ENCODE measurements at places on chromosomes 3 and 15.

- no peak for DNase-seq
These were observed 34.1 kb downstream of the DHX36 start for GRCh38 chr3:154290187-154290586.

- no peak for DNase-seq
These were observed 82.6 kb downstream of the TRIM42 start for GRCh38 chr3:140760324-140761075.

- DNase-seq = no peak
These were observed 106.4 kb downstream of the ANO10 start for GRCh38 chr3:43515208-43515917.

- DNase-seq = no peak
These were observed 81.4 kb downstream of the GPR156 start for GRCh38 chr3:120203621-120204020.

DNA sequence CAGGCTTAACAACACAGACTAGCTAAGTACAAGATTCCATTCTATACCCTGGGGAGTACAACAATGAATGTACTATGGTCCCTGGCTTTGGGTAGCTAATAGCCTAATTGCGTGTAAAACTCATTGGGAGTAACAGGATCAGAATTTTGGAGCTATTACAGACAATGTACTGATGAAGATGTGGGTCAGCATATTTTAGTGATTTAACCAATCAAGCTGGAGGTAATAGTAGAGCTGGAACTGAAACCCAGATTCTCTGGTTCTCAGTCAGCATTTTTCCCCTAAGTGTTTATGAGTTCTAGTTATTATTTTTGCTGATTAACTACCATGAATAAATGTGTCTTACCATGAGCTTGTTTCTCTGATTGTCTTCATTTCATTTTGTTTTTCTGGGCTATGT is 578.7 kb downstream of the NLGN1 start:
- DNase-seq = no peak

DNA sequence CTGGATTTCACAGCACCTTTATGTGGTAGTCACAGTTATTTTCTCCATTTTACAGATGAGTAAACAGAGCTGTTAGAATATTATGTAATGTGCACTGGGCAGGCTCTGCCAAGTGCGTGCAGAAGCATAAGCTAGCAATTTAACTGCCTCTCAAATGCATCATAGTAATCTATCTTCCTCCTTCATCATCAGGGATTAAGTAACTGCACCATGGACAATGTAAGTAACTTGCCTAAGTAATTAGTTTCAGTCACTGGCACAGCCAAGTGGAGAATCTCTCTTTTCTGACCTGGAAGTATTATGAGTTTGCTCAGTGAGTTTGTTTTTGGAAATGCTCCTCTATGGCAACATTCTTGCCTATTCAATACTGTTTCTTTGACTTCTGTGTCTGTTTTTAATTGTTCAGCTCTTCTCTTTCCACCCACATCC is 260.5 kb downstream of the PTPRG start:
- no peak for DNase-seq

GRCh38 chr3:105365081-105365390 is 1.7 kb upstream of the ALCAM start:
- no peak for DNase-seq

- no peak for DNase-seq
These were observed 5.3 kb downstream of the PLCB2 start for GRCh38 chr15:40302288-40302886.

DNA sequence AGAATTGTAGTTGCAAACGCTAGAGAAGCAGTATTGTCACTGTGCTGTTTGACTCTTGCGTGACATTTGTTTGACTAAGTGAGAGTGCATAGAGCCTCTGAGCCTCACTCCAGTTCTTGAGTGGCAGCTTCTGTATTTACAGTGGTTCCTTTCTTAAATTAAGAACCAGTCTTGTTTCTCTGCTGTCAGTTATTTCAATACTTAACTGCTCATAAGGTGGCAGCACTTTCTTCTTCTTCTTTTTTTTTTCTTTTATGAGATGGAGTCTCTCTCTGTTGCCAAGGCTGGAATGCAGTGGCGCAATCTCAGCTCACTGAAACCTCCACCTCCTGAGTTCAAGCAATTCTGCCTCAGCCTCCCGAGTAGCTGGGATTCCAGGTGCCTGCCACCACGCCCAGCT is 372.1 kb downstream of the LPP start:
- DNase-seq = no peak

- DNase-seq = no peak
These were observed 32.2 kb downstream of the SLC6A11 start for GRCh38 chr3:10848261-10848660.

DNA sequence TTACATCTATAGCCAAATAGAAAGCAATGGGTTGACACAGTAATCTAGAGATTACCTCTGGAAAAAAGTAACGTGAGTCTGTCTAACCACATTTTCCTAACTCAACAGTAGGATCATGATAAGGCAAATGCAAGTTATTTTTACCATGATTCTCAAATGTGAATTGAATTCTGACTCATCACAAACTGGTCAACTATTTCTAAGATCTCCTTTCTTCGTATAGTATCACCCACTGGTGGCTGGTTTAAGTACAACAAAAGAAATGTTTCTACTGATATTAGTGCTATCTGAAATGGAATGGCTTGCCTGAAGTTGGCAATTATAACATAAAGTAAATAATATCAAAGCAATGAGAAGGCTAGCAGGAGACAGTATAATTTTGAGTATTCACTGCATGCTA is 102.2 kb downstream of the ABI3BP start:
- DNase-seq = no peak

- no peak for DNase-seq
These were observed 148.9 kb downstream of the GREM1 start for GRCh38 chr15:32866454-32867312.

DNA sequence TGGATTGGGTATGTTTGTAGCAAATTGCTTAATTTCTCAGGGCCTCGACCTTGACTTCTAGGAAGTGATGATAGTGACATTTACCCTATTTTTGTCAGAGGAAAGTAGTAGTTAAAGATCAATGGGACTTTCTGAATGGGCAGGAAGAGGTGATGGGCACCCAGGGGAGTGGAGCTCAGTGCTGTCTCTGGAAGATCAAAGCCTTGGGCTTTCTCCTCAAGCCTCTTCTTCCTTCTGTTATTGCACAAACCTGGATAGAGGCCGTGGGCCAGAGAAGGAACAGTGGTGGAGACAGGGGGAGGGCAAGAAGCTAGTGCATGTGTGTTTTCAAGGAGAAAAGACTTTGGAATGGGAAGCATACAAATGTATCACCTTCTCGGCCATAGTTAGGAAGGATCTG is 44.9 kb upstream of the EOMES start:
- no peak for DNase-seq

- DNase-seq = no peak
These were observed 326.3 kb upstream of the ICE2 start for GRCh38 chr15:60804986-60805949.

GRCh38 chr3:53630547-53630946 is 136.1 kb downstream of the CACNA1D start:
- DNase-seq = no peak

GRCh38 chr3:37906734-37907282 is 45.1 kb downstream of the CTDSPL start:
- no peak for DNase-seq

GRCh38 chr3:134356411-134357040 is 17.7 kb downstream of the AMOTL2 start:
- DNase-seq = peak; percentile 7

GRCh38 chr3:134486577-134487041 is 752 bp downstream of the CEP63 start:
- DNase-seq = no peak

DNA sequence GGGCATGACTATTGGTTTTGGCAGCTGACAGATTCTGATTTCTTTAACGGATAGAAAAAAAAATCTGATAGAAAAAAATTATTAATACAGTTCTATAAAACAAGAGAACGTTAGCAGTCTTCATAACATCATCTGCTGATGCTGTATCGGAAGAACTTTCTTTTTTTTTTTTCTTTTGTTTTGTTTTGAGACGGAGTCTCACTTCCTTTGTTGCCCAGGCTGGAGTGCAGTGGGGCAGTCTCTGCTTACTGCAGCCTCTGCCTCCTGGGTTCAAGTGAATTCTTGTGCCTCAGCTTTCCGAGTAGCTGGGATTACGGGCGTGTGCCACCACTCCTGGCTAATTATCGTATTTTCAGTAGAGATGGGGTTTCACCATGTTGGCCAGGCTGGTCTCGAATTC is 271.2 kb upstream of the DPPA4 start:
- no peak for DNase-seq

- no peak for DNase-seq
These were observed 62.4 kb downstream of the IFT57 start for GRCh38 chr3:108159865-108160264.

DNA sequence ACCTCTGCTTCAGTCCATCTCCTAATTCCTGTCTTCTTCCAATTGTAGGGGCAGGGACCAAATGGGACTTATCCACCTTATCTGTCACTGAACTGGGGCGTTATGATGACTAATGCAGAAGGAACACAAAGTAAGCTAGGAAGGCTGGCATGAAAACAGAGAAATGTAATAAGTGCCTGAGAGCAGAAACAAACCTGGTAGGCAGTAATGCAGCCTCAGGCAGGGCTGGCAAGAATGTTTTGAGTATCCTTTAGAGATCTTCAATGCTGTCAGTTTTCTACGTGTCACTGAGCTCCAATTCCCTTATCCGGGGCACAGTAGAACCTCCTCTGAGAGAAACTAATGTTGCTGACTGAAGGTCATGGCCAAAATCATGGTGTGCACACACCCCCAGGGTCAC is 246.2 kb upstream of the TBL1XR1 start:
- no peak for DNase-seq

DNA sequence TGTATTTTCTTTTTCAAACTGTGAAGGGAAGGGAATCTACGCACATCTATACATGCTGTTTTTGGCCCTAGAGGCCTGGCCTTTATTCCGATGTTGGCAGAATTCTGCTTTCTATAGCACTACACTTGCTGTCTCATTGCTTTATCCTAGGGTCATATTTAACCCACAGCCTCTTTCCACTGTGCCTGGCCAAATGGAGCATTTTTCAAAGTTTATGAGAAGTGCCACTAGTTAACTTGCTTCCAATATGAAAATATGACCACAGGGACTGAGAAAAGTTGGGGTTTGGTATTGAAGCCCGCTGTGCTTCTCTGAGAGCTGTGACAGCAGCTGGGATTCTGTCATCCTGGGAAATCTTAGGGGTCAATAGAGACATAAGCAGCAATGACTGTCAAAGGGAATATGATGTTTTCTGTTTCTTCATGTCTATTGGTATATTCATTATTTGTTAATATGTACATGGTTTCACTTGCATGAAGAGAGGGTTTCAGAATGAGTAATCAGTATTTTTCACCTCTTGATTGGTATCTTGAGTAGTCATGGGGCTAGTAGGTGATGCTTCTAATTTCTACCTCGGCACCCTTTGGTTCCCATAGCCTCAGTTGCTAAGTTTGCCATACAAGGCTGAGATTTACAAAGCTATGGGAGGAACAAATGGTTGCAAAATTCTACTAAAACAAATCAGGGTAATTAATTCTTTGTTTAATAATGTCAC is 275.8 kb upstream of the RBMS3 start:
- DNase-seq = no peak

- no peak for DNase-seq
These were observed 99.5 kb upstream of the OSBPL11 start for GRCh38 chr3:125694761-125695294.

DNA sequence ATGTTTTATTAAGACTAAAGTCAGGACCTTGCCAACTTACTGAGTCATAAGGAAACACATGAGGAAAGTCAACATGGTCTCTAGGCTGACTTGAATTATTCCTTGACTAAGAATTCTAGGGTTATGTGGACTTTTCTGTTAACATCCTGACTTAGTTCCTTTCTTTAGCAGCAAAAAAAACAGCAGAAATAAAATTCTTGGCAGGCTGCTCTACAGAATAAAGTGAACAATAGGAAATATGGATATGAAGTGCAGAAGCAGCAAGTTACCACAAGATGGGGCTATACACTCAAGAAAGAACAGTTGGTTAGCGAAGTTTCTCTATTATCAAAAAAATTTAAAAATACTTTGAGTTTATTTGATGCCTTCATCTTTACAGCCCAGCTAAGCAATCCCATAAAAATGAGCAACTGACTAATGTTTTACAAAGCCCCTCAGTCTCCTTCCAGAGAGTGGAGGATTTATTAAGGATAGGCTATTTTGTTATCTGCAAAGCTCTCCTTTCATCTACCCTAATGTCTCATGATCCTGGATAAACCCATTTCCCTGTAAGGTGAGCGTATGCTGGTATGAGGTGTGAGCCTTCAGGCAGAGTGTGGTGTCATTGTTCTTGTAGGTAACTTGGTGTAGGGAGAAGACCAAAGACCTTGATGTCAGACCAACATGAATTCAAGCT is 23.1 kb upstream of the MCCC1 start:
- DNase-seq = no peak

Data from tibial artery (tissue), 4 donors.